Cortex of kidney (tissue), 1 donor: ENCODE measurements at places on chromosomes 2 and 18.

- no peak for DNase-seq
These were observed 233.7 kb downstream of the PRKCE start for GRCh38 chr2:45885171-45885621.

GRCh38 chr2:211331736-211332135, 775.3 kb downstream of the CPS1 start:
- no peak for DNase-seq

DNA sequence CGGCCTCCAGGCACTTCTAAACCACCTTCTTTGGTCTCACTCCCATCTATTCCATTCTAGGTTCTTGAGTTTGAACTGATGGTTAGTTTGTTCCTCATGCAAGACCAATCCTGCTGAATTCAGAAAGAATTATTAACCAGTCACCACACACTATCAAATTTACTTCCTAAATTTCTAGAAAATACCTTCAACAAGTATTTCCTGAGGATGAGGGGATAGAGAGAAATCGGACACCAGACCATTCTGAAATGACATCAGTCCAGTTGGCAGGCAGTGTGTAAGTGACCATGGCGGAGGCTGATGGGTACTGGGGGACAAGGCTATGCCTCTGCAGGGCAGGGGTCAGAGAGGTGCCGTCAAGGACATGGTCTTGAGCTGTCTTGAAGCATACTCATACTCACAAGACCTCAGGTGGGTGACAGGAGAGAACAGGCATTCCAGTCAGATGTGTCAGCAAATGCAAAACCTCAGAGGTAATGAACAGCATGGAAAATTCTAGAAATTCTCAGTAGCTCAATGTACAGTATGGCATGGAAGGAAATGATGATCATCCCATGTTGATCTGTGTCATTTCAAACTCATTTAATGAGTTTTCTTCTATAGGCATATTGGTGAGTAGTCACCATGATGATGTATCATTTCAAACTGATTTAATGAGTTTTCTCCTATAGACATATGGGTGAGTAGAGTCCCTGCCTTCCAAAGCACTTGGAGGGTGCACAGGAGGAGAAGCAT, 119.6 kb downstream of the DDX1 start:
- DNase-seq = no peak

DNA sequence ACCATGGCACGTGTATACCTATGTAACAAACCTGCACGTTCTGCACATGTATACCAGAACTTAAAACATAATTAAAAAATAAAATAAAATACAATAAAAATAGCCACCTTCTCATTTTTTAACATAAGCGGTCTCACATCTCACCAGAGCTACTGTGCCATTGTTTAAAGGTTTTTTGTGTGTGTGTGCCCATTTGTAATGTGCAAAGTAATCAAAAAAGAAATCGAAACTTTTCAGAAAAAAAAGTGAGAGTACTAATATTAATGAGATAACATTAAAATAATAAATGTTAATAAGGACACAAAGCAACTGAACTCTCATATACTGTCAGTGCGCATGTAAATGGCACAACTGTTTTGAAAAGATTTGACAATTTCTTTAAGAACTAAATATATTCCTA, 60.5 kb downstream of the FANCL start:
- no peak for DNase-seq

DNA sequence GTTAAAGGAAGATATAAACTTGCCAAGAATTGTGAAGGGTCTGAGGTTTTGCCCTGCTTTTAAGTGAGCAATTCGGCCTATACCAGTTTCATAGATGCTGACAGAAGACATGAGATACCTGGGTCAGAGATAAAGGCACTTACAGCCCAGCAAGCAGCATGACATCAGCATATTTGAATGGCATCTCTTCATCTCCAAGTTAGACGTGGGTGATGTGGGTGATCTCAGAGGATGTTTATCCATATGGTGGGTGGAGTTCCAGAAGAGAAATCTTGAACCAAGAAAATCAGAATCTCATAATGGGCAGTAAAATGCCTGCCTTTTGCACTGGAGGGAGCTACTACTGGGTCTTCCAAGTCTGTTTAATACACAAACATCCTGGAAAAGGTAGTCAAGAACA, 44.7 kb downstream of the GYPC start:
- DNase-seq = no peak

DNA sequence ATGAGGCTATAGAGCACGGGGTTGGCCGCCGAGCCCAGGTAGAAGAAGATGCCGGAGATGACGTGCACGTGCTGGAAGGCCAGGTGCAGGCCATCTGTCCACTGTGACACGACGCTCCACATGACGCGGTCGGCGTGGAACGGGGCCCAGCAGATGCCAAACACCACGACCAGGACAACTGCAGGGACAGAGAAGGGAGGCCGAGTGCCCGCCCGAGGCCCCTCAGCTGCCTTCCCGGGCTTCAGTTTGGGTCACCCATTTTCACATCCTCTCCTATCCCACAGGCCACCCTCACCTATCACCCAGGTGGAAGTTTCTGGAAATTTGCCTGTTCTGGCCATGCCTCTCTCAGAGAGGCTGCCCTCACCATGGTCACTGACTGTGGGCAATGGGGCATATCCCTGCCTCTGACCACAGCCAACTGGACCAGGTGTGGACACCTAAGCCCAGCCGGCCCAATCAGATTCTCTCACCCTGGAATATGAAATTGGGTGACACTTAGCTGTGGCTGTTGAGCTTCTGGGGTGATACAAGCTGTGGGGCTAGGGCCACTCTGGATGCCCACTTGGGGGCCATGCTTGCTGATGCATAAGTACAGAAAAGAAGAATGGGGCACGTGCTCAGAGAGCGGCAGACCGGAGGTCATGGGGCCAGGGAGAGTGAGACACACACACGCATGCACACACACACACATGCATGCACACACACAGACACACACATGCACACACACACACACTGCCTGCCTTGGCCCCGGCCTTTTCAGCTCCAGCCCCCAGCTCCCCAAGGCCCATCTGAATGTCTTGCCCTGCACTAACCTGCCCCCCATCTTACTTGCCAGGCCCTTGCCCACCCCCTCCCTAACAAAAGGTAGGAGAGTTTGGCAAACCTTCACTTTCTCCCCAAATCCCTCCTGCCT, 4.7 kb downstream of the NMUR1 start:
- DNase-seq = no peak
